Tibial artery (tissue), 4 donors: ENCODE measurements at places on chromosomes 11 and 22.

- no peak for DNase-seq
Measured at GRCh38 chr11:116533186-116533825, 239.5 kb downstream of the BUD13 start.

- DNase-seq = no peak
Measured at GRCh38 chr11:35061516-35062440, 77.2 kb upstream of the CD44 start.

GRCh38 chr11:91786097-91786496, 438.5 kb upstream of the FAT3 start:
- DNase-seq = no peak

GRCh38 chr11:130131961-130132850, 27.4 kb upstream of the ST14 start:
- no peak for DNase-seq

- DNase-seq = no peak
Measured at GRCh38 chr11:64580412-64580811, 10.6 kb upstream of the SLC22A12 start.

DNA sequence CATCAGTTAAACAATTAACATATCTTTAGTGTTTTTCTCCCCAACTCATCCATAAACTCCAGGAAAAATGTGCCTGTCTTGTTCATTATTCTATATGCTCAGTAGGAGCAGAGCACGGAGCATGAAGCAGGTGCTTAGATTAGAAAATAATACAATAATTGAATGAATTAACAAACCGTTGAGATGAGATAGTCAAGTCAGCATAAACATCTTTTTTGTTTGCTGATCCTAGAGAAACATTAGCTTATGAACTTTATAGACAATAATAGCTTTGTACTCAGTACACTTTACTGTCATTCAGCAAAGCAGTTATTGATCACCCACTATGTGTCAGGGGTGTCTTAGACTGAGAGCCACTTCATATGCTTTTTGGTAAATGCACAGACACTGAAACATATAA, 105.2 kb upstream of the SEZ6L start:
- DNase-seq = no peak

DNA sequence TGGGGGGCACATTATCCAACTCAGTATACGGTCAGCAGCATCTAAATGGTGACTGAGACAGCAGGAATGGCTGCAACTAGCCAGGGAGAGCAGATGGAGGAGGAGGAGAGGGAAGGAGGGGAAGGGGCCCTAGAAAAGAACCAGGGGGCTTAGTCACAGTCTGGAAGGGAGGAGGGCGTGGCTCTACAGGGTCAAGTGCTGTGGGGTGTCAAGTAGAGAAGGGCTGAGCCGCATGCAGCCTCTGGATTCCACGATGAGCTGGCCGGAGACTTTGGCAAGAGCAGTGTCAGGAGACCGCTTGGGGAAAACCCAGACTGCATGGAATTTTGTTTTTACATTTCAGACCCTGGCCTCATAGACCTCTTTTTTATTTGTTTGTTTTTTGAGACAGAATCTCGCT, 25.8 kb upstream of the PPFIA1 start:
- DNase-seq = no peak

DNA sequence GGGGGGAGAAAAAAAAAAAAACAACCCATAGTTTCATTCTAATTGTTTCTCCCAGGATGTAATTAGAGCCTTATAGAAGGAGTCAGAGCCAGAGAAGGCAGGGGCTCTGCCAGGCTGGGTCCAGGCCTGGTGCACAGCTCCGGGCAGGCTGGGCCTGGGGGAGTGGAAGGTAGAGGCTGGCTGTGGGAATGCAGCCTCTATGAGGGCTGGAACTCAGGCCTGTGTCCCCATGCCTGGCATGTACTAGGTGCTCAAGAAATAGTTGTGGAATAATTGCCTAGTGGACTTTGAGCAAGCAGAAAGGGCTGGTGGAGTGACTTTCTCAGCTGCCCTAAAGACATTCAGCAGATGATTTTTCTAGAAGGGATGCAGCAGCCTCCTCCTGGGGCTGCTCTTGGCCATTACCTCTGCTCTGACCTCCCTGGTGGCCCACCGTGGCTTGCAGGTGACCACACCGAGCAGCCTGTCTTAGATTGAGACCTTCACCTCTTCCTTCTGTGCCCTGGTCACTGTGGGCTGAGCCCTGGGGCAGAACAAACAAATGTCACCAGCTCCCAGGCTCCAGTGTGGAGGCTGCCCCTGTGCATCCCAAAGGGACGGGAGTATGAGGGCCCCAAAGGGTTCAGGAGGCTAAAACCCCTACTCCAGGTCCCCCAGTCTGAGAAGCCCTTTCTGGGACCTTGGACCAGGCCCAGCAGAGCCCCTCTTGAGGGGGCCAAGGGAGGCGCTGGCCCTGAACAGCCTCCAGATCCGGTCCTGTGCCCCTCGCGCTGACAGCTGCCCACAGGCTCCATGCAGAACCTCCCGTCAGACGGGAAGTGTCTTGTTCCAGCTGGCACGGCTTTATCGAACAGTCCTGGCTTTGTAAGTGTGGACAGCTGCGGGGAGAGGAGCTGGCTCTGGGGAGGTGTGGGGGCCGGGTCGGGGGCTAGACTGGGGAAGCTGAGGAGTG, 18.8 kb downstream of the MYEOV start:
- DNase-seq = peak; percentile 66

- peak; percentile 85 for DNase-seq
Measured at GRCh38 chr11:73335204-73335923, 27.3 kb downstream of the ARHGEF17 start.

GRCh38 chr11:48025984-48026340, 45.6 kb downstream of the PTPRJ start:
- no peak for DNase-seq

DNA sequence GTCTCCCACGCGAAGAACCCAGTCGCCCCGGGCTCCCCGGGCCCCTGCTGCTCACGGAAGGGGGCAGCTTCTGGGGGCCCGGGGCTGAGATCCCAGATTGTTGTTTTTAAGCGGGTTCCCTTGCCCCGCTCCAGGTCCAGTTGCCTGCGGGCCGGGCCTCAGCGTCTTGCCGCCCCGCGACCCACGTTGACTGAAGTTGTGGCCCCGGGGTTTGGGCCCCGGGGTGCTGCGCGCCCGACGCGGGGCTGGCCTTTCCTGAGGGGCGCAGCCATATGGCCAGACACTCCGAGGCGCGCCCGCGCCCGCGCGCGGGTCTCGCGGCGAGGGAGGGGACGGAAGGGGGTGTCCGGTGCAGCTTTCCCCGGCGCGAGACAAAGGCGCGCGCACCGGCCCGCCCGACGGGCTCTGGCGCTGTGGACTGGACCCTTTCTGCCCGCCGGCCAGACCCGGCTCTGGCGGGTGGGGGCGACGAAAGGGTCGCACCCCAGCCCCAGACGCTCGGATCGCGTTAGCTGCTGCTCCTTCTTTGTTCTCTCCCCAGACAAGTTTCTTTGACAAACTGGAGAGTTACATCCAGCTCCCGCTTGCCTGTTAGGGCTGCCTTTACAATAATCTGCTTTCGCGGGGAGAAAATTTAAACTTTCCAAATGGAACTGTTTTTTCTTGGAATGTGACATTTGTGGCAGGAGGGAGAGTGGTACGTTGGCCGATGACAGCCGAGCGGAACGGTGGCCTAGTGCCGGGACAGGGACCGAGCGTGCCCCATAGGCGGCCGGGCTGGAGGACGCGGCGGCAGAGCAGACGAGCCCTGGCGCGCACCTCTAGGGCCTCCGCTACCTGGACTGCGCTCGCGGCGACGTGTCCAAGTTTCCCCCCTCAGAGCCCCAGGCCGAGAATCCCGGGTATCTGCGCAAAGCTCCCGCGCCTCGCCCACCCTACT, 716 bp downstream of the AMOTL1 start:
- peak; percentile 33 for DNase-seq
